ENCODE measurements at places on chromosomes 5 and 9.
A peak's percentile ranks its signal among the peaks of the same experiment; 100 is the strongest.

GRCh38 chr5:122164070-122164435, 34.7 kb downstream of the ZNF474 start:
- DNase-seq: no peak

DNA sequence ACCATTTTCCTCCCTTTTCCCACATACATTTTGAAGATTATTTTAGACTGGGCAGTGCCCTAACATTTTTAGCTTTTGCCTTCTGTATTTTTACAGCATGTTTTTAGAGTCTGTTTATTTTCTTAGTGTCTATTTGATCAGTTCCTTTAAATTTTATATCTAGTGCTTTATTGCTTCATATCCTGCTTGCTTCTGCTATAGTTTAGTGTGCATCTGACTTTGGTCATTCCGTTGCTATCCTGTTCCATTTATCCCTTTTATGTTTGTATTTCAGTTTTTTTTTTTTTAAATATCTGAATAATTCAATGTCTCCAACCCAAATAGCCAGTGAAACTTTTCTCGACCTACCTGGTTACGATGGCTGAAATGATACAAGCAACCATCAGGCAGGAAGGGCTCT, 203.8 kb downstream of the ARHGAP26 start:
- DNase-seq: no peak

- DNase-seq: no peak
These were observed 19.7 kb downstream of the CPEB4 start for GRCh38 chr5:173907686-173908371.

DNA sequence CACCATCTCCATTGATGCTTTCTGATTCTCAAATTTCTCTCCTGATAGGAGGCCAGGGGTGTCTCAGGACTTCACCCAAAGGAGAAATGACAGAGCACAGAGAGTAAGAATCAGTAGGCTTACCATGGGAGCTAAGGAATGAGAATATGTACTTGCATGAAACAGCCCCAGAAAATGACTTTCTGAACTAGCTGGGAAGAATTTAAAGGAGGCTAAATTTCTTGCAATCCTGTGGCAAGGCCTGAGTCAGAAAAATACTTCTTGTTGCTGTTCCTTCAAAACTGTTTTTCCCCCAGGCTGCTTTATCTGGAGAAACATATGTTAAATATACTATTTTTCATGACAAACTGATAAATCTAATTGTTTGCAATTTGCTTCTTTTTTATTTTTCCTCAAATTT, 53.4 kb upstream of the FBXL7 start:
- DNase-seq: no peak

DNA sequence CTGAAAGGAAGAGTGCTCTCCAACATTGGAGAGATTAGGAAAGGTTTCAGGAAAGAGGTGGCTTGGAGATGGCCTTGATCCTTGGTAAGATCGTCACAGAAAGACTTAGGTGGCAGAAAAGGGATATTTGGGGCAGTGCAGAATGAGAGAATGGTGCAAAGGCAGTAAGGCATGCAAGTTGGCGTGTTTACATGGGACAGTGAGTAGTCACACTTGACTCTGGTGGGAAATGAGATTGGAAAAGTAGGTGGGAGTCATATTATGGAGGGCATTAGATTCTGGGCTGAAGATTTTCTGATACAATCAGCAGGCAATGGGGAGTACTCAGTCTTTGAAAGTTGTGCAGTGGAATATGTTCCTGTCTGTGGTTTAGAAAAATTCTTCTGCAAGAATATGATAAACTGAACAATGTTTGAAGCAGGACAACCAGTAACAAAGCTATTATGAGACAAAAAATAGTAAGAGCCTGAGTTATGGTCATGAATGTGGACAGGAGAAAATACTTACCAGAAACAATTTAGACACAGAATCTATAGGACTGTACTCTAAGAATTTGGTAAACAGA, 76.2 kb upstream of the ANKRD55 start:
- DNase-seq: peak; percentile 74

DNA sequence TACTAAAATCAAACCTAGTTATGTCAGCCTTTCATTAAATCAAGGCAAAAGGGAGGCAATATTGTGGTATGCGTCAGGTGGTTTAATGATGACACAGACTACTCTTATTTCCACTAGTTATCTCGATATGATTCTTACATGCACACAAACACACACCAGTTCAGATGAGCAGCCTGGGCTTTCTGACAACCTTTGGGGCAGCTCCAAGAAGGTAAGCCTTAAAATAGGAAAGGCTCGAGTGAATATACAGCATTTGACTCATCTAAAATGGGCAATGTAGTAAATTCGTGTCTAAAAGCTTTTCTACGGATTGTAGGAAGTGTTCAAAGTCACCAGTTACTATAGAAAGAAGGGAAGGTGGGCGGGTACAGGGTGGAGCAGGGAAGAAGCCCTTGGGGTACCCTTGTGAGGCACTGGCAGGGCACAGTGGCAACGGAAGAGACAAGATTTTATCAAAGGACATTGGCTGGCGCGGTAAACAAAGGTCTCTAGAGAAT, 1.9 kb downstream of the ANKH start:
- peak; percentile 56 for DNase-seq
